Endothelial cell of umbilical vein (primary cell): ENCODE measurements at places on chromosomes 7 and 10. TPM values are rescaled to one million over a fixed set of nuclear protein-coding genes. Genes with fewer than 3 reads are reported as not detected.
A peak's percentile ranks its signal among the peaks of the same experiment; 100 is the strongest.

DNA sequence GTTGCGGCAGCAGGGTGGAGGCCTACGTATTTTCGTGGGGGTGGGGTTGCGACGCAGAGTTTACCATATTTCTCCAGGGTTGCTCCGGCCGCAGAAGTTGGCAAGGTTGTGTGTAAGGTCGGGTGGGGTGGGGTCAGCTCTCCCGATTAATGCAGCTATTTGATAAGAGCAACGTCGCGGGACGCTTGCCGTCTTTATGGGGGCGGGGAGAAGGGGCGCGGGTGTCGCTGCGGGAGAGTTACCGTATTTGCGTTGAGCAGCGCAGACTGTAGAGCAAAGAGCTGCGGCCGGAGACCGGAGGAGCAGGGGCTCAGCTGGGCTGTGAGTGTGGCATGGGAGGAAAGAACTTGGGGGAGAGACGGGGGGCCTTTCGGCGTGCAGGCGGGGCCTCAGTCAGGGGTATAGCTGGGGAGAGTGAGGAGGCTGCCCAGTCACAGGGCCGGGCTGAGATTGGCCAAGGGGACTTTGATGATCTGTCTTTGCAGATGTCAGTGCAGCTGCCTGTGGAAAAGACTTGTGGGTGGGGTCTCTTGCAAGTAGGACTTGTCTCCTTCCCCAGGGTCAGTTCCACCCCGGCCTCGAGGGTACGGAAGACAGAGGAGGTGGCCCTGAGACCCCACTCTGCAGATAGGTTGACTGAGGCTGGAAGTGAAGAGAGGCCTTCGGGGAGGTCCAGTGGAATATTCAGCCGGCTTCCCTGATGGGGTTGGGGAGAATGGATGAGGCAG is 26.6 kb downstream of the ZNF775 start:
- DNase-seq = no peak

DNA sequence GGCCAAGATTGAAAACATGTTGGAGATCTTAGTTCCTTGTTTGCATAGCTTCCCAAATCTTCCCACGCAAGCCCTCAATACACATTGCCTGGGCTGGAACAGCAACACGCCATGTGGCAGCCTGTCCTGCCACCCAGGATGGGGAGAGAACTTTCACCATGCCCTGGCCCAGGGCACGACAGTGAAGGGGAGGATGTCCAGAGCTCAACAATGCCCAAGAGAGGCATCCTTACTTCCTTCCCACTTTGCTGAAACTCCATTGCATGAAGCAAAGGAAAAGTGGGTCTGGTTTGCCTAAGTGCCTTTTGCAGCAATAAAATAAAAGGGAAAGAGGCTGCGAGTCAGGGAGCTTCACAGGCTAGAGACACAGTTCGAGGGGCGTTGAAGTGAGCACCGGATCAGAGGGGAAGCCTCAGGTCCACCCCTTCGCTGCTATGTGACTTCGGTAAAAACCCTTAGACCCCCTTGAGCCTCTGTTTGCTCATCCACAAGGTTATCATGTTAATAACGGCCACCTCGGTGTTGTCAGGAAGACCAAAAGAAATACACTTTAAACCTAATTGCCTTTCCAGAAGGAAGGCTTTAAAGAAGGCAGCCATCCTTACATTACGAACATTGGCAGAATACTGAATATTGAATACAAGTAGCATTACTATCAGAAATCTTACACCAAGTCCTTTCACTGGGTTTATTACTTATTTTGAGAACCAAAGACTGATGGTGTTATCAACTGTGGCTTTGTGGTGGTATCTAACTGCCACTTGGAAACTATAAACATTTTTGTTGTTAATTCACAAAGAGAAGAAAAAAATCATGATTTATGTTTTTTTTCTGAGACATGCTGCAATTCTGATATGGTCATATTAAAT is 133.3 kb downstream of the ICA1 start:
- DNase-seq = no peak

The SHOC2 gene
- total RNA-seq = 37.1 and 39.1 TPM in 2 replicates

GRCh38 chr10:43057831-43058340 is 19.0 kb upstream of the RET start:
- DNase-seq = no peak

- no peak for DNase-seq
Observed at GRCh38 chr7:81802251-81802650, 32.4 kb upstream of the HGF start.

DNA sequence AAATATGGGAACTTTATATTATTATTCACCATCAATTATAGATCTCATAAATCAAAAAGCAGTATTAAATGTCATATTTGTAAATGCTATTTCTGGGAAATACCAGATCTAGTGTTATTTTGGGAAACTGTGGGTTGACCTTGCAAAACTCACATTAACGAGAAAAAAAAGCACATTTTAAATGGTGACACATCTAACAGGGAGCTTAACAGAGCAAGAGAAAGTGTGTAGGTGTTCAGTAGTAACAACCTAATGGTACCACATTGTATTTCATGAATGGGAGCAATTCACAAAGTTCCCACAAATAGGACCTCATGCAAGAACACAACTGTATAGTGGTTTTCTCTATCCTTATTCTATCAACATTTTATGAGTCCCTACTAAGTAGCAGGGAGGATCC is 26.2 kb upstream of the HDAC9 start:
- no peak for DNase-seq

GRCh38 chr7:92251181-92251580 is 5.4 kb downstream of the ANKIB1 start:
- DNase-seq = no peak

The IFIT1B gene
- total RNA-seq = not detected in 2 replicates

The EDRF1 gene
- 24.7 and 27.8 TPM in 2 replicates for total RNA-seq

DNA sequence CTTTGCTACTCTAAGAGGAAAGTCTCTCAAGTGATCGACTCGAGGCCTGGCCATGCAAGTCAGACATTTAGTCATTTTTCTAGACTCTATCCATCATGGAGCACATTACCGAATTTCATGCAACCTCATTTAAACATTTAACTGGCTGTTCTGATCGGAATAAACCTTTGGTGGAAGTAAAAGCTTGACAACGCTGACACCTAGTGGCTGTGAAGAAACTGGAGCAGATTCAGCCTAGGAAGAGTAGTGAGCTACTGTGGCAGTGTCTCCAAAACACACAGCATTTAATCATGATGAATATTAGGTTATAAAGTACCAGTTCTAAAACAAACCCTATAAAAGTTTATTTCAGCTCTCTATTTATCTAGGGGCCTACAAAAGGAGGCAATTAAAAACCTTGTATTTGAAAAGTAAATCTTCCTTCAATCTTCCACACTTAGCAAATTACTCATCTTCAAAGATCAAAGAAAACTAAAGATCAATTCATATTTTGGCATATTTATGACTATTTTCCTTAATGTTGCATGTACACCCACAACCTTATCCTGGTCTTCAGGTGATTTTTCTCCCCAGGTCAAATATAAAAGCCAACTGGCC is 175.0 kb downstream of the CTNNA3 start:
- DNase-seq = peak; percentile 54

- DNase-seq = no peak
Observed at GRCh38 chr10:127833804-127834203, 58.9 kb downstream of the CLRN3 start.

The FAM237B gene
- total RNA-seq = not detected in 2 replicates

The TDRD1 gene
- total RNA-seq = not detected in 2 replicates

The CPA5 gene
- not detected in 2 replicates for total RNA-seq

DNA sequence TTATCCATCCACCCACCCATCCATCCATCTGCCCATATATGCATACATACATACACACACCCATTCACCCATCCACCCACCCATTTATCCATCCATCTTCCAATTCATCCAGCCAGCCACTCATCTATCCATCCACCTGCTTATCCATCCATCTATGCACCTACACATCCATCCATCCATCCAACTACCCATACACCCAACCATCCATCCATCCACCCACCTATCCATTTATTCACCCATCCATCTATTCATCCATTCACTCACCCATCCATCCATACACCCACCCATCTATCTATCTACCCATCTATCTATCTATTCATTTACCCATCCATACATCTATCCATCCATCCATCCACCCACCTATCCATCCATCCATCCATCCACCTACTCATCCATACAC is 17.3 kb downstream of the TMEM72 start:
- no peak for DNase-seq

The SH3PXD2A gene
- total RNA-seq = 5.1 and 6.6 TPM in 2 replicates

DNA sequence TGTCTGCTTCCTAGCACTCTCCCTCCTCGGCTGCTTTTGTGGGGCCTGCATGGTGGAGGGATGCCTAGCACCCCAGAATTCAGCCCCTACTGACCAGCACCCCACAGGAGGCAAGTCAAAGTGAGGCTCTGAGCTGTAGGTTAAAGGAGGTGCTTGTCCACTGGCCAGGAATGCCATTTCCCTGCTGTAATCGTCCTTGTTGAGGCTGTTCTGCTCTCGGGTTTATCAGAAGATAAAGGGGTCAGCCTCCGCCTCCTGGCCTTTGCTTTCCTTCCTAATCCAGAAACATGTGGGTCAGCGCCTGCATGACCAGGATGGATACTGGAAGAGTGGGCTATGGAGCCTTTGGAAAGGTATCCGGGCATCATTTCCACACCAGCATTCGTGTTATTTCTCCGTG is 98.9 kb downstream of the MKI67 start:
- DNase-seq = no peak

DNA sequence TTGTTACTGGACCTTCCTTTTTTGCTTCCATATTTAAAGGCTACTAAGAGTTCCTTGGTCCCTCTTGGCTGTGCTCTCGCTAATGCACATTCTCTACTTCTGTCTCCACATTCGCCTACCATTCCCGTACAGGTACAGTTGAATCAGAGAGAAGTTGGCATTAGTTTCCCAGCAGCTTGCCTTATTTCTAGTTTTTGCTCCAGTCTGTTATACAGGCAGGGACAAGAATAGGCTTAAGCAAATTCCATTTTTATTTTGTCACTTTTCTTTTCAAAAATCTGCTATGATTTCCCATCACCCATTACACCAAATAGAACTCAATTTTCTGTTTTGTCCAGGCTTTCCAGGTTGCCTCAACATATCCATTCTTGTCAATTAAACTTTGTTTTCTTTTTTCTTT is 29.9 kb downstream of the DYNC1I1 start:
- DNase-seq = no peak

The MYPN gene
- total RNA-seq = not detected in 2 replicates

- no peak for DNase-seq
Observed at GRCh38 chr7:152633504-152633903, 42.4 kb downstream of the XRCC2 start.

- no peak for DNase-seq
Observed at GRCh38 chr7:29606830-29607229, 43.2 kb downstream of the PRR15 start.

DNA sequence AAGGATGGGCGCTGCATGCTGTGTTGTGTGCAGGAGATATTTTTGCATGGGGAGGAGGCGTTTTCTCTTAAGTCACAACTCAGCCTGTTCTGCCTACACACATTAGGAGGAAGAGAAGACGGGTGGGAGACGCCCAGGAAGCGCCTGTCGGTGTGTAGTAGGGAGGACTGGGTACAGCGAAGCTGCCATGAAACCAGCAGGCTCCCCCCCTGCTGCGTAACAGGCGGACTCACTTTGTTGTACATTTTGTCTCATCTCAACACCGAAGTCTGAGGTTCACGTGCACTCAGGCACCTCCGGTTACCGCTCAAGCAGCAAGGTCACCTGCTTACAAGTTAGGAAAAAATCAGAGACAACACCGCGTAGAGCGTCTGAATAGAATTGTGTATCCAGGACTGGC is 56.3 kb downstream of the CRTAC1 start:
- DNase-seq = no peak

The FHIP2A gene
- total RNA-seq = 34.8 and 39.6 TPM in 2 replicates

The LIPF gene
- not detected in 2 replicates for total RNA-seq

GRCh38 chr7:94183891-94184290 is 179.7 kb upstream of the BET1 start:
- no peak for DNase-seq
